ENCODE measurements at places on chromosomes 2 and 18.

- DNase-seq, result no peak
Observed at GRCh38 chr2:226759768-226760167, 39.9 kb downstream of the IRS1 start.

- DNase-seq, result no peak
Observed at GRCh38 chr2:105797298-105797819, 52.6 kb downstream of the NCK2 start.

DNA sequence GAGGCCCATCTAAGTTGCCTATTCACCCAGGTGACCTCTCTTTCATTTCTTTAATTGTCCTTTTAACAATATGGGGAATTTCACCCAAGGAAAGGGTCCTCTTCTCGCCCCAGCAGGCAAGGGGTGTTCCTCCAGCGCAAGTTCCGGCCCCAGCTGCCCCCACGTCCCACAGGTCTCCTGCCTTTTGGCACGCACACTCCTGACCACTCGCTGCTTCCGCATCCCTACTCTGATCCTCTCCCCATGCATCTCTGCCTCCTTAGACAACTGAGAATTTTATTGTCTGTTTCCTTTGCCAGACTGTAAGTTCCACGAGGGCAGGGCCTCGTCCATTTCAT, 684 bp upstream of the ARPC2 start:
- no peak for DNase-seq

GRCh38 chr18:37179384-37179783, 350.5 kb downstream of the KIAA1328 start:
- no peak for DNase-seq

- no peak for DNase-seq
Observed at GRCh38 chr2:8633186-8633734, 48.6 kb upstream of the ID2 start.
